ENCODE measurements at places on chromosomes 1 and 21. TPM values are rescaled to one million over a fixed set of nuclear protein-coding genes. Genes with fewer than 3 reads are reported as not detected.

The FCRLA gene
- total RNA-seq: 0.34 TPM

The OR2G6 gene
- total RNA-seq: not detected

The CNIH4 gene
- 60.7 TPM for total RNA-seq

The ZFP69 gene
- total RNA-seq: 2.6 TPM

The ZNF695 gene
- total RNA-seq: 1.1 TPM

The GRIK3 gene
- 0.46 TPM for total RNA-seq

The LAMB3 gene
- total RNA-seq: 85.2 TPM

The TMEM269 gene
- total RNA-seq: 1.6 TPM

The CLCNKB gene
- total RNA-seq: not detected

The USH2A gene
- under 0.01 TPM for total RNA-seq

The AMY2A gene
- 2.5 TPM for total RNA-seq

The FMO4 gene
- 14.5 TPM for total RNA-seq

DNA sequence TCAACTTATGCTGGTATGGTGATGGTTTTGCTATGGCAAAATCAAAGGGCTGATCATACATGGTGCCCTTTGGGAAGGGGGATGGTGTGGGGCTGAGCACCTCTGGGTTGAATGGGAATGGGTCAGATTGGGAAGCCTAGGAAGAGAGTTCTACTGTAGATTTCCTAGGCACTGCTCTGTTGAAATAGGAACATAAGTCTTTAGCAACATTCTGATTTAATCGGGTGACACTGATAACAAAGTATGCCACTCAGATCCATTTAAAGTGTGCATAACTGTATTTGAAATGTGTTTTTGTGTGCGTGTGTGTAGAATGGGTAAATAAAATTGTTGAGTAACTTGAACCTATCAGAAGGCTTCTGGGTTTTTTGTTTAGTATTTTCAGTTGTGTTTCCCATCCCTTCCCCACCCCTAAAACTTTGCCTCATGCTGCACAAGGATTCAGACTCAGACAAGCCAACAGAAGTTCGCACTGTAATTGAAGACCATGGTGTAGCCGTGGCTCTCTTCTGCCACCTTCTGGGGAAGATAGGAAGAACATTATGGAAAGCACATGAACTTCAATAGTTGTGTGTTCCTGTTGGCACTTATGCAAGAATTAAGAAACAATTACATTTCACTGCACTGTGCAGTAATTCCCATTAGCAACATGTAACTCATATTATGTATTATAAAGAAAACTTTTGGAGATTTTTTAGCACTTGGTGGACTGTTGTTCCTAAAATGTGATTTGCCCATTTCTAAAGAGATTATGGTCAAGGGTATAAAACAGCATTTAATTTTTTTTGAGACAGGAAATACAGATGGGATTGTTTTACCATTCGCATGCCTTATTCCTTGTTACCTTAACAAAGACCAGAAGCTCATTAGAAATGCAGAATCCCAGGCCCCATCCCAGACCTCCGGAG, 10.9 kb upstream of the C4BPB start:
- DNase-seq: peak; percentile 52

DNA sequence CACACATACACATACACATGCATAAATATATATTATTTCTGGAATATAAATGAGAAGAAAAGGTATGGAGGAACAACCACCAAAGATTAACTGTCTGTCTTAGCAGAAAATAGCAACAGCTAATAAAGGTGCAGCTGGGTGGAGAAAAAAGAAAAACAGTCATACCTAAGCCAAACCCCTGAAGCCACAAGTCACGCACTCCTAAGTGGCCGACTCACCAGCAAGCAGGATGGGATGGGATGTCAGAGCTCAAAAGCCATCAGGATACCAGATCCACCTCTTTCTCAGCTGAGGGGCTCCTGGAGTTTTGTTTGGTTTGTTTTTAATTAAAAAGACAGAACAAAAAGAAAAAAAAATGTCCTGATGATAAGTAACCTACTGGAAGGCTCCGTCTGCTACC, 64.7 kb upstream of the HIVEP3 start:
- DNase-seq: no peak

DNA sequence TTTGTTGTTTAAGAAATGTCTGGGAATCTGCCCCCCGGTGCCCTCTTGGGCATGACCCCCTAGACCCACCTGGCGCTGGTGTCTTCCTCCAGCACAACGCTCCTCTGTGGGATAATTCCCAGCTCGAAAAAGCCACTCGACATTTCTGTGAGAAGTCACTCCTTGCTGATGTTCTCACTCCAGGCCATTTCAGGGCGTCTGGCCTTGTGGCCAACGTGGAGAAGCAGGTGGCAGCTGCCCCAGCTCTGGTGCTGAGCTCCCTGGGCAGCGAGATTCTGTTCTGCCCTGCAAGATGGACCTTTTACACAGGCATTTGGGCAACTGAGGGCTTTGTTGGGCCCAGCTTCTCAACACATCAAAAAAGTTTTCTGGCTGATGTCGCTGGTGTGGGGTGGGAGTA, 147.7 kb upstream of the WNT4 start:
- DNase-seq: no peak

DNA sequence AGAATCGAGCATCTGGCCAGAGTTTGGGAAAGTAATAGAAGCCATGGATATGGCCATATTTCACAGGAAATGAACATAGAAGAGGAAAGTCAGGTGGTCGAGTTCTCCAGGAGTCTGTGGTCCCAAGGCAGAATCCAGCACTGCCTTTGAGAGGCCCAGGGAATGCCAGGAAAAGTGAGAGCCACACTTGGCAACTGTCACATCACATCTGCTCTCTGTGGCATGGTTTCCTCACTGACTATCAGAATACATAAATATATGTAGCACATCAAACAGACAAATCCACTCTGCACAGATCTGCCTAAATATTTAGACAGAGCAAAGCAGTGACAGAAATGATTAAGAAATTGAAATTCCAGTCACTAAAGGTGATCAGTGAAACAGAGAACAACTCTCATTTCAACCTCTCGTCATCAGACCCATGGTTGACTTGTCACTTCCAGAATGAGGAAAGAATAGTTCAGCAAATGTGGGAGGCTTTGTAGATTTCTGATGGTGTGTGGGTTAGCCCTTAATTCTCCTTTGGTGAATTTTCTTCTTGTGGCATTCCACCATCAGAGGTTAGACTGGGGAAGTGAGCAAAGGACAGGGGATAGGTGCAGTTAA, 58.8 kb upstream of the MAN1A2 start:
- DNase-seq: no peak

DNA sequence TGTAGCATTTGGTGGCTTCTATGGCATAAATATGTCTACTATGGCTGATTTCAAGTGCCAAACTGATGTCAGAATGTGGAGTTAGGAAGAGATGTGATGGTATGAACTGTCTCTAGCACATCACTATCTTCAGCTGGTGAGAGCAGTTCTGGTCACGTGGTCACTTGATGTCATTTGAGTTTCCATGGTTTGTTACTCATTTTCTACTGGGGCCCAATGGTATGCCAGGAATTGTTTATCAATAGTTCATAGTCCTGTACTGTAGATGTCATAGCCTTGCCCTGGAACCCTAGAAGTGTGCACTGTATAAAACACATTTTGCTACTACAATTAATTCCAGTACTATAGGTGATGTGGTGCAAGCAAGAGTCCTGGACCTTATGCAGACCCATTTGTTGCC, 153.7 kb downstream of the PDE4B start:
- DNase-seq: no peak

DNA sequence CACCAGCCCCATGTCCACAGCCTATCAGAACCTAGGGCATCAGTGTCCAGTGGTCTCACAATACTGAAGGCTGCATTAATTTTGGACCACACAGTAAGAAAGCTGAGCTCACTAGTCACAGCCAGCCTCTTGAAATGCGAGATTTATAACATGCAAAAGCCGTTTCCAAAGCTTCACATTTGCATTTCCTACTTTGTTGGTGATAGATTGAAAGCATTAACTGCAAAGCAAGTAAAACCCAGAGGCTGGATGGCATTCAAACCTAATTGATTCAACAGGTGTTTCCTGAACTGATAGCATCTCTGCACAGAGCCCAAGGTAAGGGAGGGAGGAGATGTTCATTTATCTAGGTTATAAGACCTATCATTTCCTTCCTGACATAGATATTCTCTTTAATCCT, 410.1 kb downstream of the OMA1 start:
- DNase-seq: no peak

DNA sequence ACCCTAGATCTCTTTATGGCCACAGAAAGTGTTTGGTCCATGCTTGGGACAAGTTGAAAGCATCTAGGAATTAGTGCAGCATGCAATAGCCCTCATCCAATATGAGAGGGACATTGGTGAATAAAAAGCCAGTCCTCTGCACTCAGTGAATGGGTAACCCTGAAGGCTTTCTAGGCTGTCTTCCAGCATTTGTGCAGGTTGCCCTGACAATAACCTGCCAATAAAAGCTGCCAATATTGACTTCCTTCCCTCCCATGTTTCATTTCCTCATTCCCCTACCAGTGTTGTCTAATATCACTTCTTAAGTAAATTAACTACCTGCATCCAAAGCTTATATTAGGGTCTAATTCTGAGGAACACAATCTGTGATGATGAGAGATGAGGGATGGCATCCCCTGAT, 563.6 kb upstream of the NEGR1 start:
- no peak for DNase-seq

DNA sequence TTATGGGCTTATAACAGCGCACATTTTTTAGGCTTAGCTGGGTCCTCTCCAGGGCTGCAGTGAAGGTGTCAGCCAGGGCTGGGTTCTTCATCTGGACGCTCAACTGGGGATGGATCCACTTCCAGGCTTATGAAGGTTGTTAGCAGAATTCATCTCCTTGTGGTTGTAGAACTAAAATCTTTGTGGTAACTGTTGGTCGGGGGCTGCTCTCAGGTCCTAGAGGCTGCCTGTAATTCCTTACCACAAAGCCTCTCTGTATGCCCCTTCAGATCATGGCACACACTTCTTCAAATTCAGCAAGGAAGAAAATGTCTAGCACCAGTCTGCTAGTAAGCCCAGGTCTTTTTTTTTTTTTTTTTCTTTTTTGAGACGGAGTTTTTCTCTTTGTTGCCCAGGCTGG, 40.9 kb upstream of the EPS8L3 start:
- no peak for DNase-seq

DNA sequence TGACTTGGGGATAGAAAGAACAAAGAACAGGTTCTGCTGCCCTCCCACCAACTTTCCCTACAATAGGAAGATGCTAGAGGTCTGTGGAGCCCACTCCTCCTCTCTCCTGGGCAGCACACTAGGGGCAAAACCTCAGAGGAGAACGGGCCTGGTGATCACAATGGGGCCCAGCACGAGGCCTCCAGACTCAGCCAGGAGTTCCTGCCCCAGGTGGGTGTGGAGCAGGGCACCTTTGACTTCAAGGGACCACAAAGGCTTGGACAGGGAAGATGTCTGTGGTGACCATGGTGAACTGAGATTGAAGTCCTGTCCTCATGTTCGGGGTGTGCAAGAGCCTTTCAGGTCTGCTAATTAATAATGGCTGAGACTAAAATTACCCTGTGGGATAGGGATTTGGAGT, 88.8 kb downstream of the LAMC2 start:
- DNase-seq: no peak

GRCh38 chr1:30684881-30685795, 38.2 kb downstream of the MATN1 start:
- DNase-seq: peak; percentile 92

DNA sequence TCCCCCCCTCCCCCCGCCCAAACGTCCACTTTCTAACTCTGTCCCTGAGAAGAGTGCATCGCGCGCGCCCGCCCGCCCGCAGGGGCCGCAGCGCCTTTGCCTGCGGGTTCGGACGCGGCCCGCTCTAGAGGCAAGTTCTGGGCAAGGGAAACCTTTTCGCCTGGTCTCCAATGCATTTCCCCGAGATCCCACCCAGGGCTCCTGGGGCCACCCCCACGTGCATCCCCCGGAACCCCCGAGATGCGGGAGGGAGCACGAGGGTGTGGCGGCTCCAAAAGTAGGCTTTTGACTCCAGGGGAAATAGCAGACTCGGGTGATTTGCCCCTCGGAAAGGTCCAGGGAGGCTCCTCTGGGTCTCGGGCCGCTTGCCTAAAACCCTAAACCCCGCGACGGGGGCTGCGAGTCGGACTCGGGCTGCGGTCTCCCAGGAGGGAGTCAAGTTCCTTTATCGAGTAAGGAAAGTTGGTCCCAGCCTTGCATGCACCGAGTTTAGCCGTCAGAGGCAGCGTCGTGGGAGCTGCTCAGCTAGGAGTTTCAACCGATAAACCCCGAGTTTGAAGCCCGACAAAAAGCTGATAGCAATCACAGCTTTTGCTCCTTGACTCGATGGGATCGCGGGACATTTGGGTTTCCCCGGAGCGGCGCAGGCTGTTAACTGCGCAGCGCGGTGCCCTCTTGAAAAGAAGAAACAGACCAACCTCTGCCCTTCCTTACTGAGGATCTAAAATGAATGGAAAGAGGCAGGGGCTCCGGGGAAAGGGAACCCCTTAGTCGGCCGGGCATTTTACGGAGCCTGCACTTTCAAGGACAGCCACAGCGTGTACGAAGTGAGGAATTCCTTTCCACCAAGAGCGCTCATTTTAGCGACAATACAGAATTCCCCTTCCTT, 158.1 kb downstream of the RUNX1 start:
- no peak for DNase-seq

GRCh38 chr21:36183144-36183795, 26.6 kb downstream of the DOP1B start:
- no peak for DNase-seq

All from left colon (tissue), 2 donors.